IMR-90 (cell line): ENCODE measurements at places on chromosomes 5 and 9. TPM values are rescaled to one million over a fixed set of nuclear protein-coding genes. Genes with fewer than 3 reads are reported as not detected.

SLC22A4 gene
- 2.5 and 2.6 TPM in 2 replicates for polyA plus RNA-seq

- H3K4me1 ChIP-seq, result no peaks in the 10 kb centered on the region
- H3K36me3 ChIP-seq, result no peaks in the 10 kb centered on the region
- no peaks in the 10 kb centered on the region for H3K27me3 ChIP-seq
- no peak overlapping the region for H3K27ac ChIP-seq
- H3K4me3 ChIP-seq, result no peak overlapping the region
Observed at GRCh38 chr5:20618340-20618739, 630.3 kb upstream of the CDH18 start.

DNA sequence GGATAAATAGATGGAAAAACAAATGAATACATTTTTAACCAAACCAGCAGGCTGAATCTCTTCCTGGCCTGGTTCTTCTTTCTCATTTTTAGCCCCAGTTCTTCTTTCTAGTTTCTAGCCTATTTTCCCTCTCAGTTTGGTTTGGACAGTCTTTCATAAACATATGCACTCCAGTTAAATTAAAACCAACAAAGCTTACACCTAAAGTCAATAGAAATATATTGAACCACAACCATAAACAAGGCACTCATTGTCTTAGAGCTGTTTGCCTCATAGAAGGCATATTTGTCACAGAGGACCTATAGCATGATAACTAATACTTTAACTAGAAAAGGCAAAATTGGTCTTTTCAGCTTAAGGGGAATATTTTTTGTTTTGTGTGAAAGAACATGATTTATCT is 638.3 kb downstream of the NR2F1-AS1 start:
- H3K27me3 ChIP-seq, result no peaks in the 10 kb centered on the region
- peaks cover 4% of the 10 kb centered on the region for H3K4me1 ChIP-seq
- no peak for DNase-seq
- H3K27ac ChIP-seq, result no peak overlapping the region

PCDHGB2 gene
- polyA plus RNA-seq, result 2.4 and 2.6 TPM in 2 replicates
